ENCODE measurements at places on chromosomes 13 and 19.

- no peak for DNase-seq
These were observed 46.0 kb downstream of the USP12 start for GRCh38 chr13:27125357-27126282.

GRCh38 chr19:44570603-44570983, 41.1 kb upstream of the CEACAM20 start:
- no peak for DNase-seq

DNA sequence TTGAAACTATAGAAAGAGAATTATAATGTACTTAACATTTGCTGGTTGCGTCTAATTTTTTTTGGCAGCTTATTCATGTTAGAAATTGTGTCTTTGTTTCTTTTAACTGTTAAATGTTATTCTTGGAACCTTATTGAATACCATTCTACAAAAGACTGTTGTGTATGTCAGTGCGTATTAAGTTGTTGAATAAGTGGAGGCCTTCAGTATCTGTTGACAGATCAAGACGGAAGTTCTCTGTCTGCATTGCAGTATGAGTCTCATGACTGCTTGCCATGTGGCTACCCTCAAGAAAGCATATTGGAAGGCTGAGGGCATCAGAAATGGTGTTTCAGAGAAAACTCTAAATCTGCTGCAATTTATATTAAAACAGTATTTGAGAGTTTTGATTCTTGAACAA, 8.5 kb downstream of the UBA2 start:
- no peak for DNase-seq

- DNase-seq: no peak
These were observed 110.5 kb downstream of the LRCH1 start for GRCh38 chr13:46663206-46664037.

DNA sequence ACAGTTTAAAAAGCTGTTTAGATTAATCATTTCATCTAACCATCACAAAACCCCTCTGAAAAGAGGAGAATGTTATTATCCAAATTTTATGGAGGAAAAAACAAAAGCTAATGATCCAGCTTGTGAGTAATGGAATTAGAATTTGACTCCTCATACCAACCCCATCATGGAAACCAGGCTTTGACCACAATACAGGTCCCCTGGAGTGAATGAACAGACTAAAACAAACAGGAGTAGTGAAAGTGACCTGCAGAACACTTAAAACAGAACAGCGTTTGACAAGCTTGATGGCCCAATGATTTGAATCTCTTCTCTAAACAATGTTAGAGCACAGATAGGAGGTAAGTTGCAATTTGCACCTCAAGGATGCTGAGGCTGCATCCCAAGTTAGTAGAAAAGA, 230.0 kb downstream of the DCT start:
- DNase-seq: no peak
